Activated CD4-positive, alpha-beta T cell treated with anti-CD3 and anti-CD28 coated beads for 4 hours (primary cell): ENCODE measurements at places on chromosomes 6 and 20.
A peak's percentile ranks its signal among the peaks of the same experiment; 100 is the strongest.

DNA sequence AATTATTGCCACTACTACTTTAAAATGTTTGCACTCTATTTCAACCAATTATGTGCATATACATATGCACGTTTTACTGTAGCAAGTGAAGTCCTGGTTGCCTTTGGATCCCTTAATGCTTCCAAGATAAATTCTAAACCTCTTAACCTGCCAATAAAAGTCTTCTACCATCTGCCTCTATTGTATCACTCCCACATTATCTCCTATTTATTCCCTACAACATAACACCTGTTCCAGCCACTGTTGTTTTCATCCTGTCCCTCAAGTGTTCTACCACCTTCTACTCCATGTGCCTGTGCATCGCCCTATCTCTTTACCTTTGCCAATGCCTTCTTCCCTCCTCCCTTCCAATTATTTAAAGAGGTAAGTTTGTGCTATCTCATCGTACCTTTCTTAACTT is 499.0 kb upstream of the RNF217 start:
- no peak for DNase-seq

DNA sequence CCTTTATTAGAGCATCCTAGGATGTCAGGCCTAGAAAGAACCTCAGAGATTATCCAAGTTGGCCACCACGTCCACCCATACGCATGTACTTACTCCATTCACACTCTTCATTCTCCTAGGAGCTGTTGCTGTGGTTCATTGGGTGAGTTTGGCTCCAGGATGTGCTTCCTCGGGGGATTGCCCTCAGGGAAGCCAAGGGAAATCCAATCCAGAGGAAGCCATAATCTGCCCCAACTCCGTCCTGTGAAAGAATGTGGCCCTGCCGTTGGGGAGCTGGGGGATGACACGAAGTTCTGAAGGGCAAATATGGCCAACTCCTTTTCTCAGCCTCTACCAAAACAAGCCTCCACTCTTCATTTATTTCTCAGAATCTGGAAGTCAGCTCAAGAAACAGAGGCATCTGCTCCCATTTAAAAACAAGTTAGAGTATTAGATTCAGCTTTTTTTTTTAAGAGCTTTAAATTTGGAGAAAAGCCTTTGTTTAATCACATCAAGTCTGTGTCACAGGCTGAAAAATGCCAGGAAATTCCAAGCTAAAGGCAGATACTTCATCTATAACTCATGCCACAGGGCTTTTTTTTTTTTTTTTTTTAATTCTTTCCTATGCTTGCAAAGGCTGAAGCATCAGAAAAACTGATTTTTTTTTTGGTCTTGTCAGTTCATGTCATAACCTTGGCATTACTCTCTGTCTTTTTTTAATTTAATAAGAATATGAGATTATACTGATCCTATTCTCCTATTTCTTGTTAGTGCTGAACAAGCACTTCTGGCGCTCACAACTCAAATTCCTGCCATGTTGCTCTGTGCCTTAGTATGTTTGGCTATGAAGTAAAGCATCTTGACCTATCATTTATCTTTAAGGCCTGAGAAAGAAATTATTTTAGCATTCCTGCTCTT is 480.9 kb upstream of the MARCKS start:
- no peak for DNase-seq

- DNase-seq: no peak
Observed at GRCh38 chr20:53872081-53872541, 198.3 kb downstream of the BCAS1 start.

DNA sequence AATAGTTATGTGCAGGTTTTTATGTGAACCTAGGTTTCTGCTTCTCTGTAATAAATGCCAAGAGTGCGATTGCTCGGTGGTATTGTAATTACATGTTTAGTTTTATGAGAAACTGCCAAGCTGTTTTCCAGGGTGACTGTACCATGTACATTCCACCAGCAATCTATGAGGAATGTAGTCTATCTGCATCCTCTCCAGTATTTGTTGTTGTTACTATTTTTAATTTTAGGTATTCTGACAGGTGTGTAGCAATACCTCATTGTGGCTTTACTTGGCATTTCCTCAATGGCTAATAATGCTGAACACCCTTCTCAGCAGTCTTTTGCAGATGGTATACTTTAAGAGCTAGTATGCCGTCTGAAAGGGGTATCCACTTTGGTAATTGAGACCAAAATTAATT is 142.1 kb downstream of the BMP2 start:
- DNase-seq: no peak

DNA sequence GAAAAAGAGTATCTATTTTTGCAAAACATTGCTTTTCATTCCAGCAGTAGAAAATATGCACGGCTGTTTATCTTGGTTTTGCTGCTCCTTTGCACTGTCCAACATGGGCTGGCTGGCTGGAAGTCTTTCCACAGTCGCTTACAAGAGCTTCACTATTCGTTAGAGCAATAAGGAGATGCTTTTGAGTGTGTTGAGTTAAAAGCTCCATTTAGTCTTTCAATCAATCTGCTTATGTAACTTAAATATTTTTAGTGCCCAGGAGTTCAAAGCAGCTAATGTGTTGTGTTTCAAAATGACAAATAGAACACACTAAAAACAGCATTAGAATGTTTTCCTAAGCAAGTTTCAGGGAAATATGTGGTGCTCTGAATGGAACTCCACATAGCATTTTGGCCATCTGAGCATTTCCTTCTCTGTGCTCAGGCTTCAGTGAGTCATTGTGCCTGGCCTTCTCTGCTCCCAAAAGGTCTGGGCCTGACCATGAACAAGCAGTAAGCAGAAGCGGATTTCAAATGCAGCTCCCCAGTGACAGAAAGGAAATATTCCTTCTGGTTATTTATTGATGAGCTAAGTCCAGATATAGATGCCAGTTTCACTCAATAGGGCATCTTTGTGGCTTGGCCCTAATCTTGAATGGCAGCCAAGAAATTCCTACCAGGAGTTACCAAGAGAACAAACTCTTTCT is 580.3 kb downstream of the TENT5A start:
- no peak for DNase-seq

DNA sequence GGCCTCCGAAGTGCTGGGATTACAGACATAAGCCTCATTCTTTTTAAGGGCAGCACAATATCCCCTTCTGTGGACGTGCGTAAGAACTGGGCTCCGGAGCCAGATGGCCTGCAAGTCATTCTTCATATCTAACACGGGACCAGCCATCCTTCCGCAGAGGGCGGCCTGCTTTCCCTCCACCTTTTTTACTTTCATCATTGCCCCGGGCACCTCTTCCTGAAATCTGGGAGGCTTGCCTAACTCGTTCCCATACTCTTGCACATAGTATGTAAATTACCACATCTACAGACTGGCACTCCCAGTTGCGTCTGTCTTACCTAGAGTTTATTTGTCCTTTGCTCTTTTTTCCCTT is 29.9 kb upstream of the SLC23A2 start:
- DNase-seq: no peak

GRCh38 chr6:106692112-106692818 is 62.9 kb downstream of the QRSL1 start:
- no peak for DNase-seq

- DNase-seq: no peak
Observed at GRCh38 chr6:43763812-43764522, 6.0 kb upstream of the VEGFA start.

- no peak for DNase-seq
Observed at GRCh38 chr6:24927985-24928745, 7.6 kb downstream of the RIPOR2 start.

GRCh38 chr6:31870385-31870921 is 7.8 kb upstream of the NEU1 start:
- no peak for DNase-seq

GRCh38 chr6:21264288-21265033 is 329.1 kb upstream of the SOX4 start:
- no peak for DNase-seq

DNA sequence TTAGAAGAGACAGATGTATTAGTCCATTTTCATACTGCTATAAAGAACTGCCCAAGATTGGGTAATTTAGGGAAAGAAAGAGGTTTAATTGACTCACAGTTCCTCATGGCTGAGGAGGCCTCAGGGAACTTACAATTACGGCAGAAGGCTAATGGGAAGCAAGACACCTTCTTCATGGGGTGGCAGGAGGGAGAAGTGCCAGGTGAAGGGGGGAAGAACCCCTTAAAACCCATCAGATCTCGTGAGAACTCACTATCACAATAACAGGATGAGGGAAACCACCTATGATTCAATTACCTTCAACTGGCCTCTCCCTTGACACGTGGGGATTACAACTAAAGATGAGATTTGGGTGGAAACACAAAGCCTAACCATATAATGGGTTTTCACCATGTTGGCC is 28.9 kb upstream of the PNRC1 start:
- DNase-seq: no peak

DNA sequence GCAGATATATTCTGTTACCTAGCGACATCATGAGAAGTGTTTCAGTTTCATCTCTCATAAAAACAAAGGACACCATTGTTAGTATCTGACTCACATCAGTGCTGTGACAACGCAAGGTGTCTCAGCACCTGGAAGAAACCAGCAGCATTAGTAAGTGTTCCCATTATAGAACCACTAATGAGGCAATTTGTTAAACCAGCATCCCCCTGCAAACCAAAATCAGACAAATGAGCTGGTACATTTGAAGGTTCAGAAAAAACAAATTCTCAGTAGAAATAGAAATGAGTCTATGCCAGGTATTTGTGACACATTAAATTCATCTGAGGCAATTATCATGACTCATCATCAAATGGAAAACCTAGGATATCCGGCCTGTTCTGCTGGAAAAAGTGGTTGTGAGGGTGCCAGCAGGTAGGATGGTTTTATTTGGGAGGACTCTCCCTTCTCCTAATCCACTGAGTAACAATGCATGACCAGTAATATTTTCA is 151.7 kb downstream of the TMEM200A start:
- peak; percentile 20 for DNase-seq

GRCh38 chr6:127967708-127968107 is 66.8 kb upstream of the THEMIS start:
- DNase-seq: no peak

DNA sequence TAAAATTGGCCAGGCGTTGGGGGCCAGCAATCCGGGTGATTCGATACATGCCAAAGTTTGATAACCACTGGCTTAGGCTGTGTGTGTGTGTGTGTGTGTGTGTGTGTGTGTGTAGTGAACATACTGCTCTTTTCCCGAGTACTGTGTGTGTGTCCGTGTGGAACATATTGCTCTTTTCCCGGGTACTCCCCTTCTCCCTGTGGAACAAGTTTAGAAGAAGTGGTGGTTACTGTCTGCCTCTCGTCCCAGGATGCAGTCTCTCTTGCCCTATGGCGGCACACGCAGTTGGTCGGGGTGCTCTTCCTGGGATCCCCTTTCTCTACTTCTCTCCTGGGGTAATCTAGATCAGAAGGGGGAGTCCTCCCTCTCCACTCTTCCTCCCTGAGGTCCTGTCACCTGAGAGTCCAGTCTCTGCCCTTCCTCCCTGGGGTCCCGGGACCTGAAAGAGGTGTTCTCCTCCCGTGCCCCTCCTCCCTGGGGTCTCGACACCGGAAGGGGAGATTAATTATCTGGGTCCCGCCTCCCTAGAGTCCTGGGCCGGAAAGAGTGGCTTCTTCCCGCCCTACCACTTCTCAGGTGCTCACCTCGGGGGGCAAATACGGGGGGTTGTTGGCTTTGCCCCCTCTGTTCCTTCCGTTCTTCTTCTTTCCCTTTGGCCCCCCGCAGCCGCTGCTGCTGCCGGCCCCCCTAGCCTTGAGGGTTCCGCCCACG is 516 bp downstream of the GTPBP2 start:
- DNase-seq: peak; percentile 45

- DNase-seq: no peak
Observed at GRCh38 chr6:68134796-68135195, 500.3 kb upstream of the ADGRB3 start.

- no peak for DNase-seq
Observed at GRCh38 chr6:45590696-45591184, 213.0 kb upstream of the SUPT3H start.

- DNase-seq: no peak
Observed at GRCh38 chr6:107642095-107642860, 152.4 kb downstream of the SOBP start.

GRCh38 chr6:97812940-97813339 is 529.9 kb upstream of the MMS22L start:
- DNase-seq: no peak

DNA sequence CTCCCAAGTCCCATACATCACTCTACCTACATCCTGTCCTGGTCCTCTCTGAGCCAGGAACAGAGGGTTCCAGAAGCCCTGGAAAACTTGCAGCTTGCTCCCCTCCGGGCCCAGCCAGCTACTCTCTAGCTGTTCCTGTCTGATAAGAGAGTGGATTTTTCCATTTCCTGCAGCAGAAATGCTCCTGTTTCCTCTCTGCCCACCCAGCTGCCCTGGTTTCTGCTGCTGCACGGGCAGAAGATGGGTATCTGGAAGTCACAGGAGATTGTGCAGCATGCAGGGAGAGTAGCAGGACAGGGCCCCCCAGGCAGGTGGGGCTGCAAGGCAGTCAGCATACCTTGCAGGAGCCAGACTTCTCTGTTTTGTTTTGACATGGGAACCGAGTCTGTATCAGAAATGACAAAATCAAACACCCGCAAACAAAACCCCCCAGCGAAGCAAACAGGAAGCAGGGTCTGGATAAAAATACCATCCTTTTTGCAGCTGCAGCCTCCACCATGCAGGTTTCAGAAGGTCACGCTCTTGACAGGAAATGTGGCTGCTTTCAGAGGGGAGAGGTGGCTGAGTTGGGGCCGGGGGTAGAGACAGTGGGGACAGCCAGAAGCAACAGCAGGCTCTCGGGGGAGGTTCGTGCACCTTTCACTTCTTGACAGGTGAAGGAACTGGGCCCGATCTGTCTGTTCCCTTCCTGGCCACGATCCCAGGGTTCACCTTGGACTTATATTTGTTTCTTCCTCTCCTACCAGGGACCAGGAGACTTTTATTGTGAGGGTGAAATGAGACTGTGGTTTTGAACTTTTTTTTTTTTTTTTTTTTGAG is 50.8 kb upstream of the FAM83D start:
- no peak for DNase-seq

DNA sequence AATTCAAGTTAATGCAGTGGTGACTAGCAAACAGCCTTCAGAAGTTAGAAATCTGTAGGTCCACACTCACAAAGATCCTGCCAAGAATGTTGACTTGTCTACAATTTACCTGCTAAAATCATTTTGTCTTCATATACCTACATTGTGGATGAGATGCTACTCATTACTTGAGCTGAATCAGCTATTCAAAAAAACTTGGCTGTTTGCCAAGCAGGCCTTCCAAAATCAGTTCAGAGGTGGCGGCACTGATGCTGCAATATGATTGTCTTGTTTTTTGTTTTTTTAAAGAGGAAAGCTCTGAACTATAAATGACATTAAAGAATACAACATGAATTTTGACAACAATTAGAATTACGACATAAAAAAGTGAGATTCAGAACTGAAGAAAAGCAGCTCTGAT is 354.7 kb upstream of the KHDRBS2 start:
- no peak for DNase-seq

- DNase-seq: no peak
Observed at GRCh38 chr6:102907181-102907580, 1513.7 kb downstream of the GRIK2 start.

DNA sequence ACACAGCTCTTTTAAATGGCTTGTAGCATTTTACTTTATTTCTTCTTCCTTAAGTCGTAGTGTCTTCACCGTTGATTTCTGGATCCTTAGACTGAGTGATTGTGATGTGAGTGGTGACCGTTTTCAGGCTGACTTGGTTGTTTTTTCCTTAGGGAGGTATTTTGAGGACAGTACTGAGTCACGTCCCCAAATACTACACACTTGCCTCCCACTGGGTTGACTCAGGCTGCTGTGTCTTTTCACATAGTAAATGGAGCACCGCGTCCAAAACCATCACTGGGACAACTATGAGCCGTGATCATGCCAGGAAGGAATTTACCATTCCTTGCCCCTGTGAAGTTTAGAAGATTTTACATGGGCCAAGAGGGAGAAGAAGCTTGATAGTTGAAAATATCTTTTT is 174.1 kb downstream of the FARS2 start:
- DNase-seq: no peak

- DNase-seq: no peak
Observed at GRCh38 chr6:151142676-151143075, 97.1 kb upstream of the AKAP12 start.
